ENCODE measurements at places on chromosomes 13 and 19.

GRCh38 chr19:29365836-29366417 lies 153.0 kb upstream of the UQCRFS1 start:
- DNase-seq = no peak

- no peak for DNase-seq
These were observed 15.3 kb upstream of the ERICH6B start for GRCh38 chr13:45630791-45631190.

DNA sequence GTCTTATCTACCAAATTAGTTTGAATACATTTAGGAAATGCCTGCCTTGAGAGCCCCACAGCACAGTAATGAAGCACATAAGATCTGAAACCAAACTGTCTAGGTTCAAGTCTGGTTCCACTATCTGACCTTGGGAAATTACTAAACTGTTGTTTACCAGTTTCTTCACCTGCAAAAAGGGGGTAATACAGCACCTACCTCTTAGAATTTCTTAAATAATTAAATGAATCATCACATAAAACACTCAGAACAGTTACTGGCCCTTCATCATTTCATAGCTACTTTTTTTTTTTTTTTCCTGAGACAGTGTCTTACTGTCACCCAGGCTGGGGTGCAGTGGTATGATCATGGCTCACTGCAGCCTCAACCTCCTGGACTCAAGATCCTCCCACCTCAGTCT lies 59.6 kb downstream of the USP12 start:
- no peak for DNase-seq

DNA sequence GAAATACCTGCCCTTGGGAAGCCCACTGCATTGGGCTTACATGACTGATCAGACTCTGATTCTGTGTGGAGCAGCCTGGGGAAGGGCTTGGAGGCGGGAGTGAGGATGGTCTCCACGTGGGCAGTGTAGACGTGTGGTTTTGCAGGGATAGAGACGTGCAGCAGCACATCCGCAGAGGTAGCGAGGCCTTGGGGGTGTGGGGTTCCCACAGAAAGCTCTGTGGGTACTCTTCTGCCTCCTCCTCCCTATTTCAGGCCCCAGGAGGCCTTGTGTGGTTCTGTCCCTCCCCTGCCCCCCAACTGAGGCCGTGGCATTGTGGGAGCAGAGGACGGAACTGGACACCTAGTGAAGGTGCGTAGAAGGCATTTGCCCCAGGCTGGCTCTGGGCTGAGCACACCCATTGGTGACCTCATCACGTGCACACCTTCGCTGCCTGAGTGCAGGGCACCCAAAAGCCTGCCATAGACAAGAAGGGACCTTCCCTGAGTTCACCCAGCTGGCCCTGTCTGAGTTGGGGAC lies 28.9 kb downstream of the PPP1R37 start:
- DNase-seq = no peak

DNA sequence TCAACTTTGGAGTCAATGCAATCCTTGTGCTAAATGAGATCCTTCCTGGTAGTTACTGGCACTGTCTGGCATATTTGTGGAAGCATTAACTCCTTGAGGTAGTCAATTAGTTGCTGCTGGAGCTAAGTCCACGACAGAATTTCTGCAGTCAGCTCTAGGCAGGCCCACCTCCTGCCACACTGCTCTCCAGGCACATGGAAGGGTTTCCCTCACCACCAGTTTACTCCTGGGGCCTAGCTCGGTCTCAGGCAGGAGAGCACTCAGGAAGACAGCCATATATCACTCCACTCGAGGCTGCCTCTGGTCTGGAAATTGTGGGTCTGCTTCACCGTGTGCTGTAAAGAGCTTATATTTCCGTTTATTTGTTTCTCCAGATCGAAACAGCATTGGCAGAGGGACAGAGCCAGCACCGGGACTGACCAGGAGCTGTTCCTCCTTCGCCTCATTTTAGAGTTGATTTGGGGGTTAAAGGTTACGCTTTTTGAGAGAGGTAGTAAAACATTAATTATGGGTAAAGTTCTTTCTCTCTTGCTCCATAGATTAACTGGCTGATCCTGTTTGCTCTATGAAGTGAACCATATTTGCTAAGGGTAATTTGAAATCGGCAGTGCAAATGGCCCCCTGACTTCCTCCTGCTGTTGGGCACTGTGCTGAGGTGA lies 20.6 kb upstream of the GTF3A start:
- no peak for DNase-seq

DNA sequence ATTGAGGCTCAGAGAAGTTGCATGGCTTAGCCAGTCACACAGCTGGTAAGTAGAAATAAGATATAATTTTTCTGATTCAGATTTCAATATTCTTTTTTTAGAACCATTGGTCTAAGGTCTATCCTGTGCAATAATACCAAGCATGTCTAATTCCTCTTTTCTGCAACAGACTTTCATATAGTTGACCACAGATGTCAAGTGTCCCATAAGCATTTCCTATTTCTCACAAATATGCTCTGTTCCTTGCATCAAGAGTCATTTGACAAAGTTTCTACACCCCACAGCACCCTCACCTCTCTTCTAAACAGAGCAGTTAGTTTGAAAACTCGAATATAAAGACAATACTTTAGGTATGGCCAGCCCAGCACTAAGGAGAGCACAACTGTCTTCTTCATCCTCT lies 26.8 kb upstream of the SACS start:
- no peak for DNase-seq

- DNase-seq = no peak
These were observed 1.4 kb upstream of the GPR183 start for GRCh38 chr13:99308471-99309087.

DNA sequence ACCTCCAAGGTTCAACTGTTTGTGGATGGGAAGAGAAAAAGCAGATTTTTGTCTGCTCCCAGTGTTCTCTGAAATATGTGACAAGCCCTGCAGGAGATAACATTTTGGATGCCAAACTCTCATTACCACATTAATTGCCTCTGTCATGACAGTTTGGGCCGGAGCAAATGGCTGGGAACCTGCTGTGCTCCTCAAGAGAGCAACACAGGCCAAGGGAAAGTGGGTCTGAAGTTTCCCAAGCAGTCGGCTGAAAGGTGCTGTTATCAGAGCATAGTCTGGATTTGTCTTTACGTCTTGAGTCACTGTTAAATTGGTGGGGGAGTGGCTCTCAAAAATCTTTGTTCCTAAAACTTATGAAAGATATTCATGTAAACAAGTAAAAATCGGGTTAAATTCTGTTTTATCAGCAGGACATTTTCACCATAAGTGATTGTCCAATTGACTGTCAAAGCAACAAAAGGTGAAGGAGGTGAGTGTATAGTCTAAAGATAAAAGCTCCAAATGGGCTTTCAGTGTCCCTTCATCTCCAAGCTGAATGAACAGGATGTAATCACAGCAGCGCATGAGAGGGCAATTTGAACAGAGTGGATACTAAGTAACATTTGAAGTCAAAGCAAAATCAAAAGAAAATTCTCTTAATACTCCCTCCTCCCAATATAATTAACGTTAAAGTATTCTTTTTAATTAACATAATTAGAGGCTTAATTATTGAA lies 844.8 kb downstream of the PCDH17 start:
- no peak for DNase-seq

- no peak for DNase-seq
These were observed 2.2 kb downstream of the CAPS start for GRCh38 chr19:5916181-5916708.

- no peak for DNase-seq
These were observed 6.6 kb upstream of the DHDH start for GRCh38 chr19:48926909-48927308.

DNA sequence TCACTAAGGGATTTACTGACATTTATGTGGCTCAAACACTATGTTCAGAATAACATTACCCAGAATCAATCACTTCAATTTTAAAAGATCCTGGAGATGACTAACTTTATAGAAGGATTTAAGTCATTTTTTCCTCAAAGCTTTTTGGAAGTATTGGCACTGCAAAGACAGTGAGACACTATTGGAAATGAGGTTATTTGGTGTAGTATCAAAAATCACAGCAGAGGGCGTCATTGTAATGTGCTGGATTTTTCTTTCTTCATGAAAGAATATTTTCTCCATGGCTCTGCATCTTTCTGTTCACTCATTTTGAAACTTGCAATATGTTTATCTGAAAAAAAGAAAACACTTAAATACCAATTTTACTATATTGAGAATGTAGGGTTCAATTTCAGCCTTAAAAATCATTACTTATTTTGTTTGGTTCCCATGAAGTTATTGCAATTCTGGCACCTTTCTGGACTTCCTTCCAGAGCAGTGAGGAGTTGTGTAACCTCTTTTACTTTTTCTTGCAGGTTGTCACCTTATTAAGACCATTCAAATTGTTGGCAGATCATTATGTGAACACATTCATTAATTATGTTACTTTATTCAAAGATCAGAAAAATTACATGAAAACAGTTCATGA lies 3.7 kb upstream of the CSNK1A1L start:
- DNase-seq = peak; percentile 21

GRCh38 chr19:39363901-39364457 lies 21.8 kb downstream of the SAMD4B start:
- no peak for DNase-seq

DNA sequence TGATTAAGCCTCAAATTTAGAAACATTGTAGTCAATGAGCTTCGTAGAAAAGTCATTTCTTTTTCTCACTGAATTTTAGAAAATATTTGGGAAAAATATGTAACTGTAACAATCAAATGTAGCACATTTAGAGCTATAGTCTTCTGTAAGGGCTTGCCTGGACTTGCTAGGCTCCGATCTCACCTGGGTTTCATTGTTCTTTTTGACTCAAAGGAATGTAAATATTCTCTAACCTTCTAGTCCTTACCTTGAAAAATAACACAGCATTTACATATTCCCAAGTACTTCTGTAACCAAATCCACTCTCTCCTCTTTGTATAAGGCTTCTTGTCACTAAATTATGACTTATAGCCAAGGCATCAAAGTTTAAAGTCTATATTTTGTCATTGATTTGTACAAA lies 2.9 kb upstream of the UFM1 start:
- DNase-seq = no peak

- no peak for DNase-seq
These were observed 240.7 kb downstream of the UQCRFS1 start for GRCh38 chr19:28972058-28972852.

DNA sequence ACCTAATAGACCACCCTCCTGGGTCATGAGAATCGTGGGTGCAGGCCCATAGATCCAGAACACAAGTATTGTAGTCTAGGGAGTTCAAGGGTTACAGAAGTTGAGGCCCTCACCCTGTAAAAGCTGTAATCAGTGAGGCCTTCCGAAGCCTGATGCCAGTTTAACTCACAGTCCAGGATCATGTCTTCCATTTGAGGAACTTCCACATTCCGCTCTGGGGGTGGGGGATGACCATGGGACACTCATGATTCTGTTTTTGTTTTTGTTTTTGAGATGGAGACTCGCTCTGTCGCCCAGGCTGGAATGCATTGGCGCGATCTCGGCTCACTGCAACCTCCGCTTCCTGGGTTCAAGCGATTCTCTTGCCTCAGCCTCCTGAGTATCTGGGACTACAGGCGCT lies 1.7 kb upstream of the RASIP1 start:
- DNase-seq = no peak

- no peak for DNase-seq
These were observed 378.5 kb downstream of the LMO7 start for GRCh38 chr13:76014406-76015318.

GRCh38 chr19:46132508-46133100 lies 8.1 kb upstream of the IGFL3 start:
- no peak for DNase-seq

- no peak for DNase-seq
These were observed 66.1 kb upstream of the DIAPH3 start for GRCh38 chr13:60229708-60230272.

DNA sequence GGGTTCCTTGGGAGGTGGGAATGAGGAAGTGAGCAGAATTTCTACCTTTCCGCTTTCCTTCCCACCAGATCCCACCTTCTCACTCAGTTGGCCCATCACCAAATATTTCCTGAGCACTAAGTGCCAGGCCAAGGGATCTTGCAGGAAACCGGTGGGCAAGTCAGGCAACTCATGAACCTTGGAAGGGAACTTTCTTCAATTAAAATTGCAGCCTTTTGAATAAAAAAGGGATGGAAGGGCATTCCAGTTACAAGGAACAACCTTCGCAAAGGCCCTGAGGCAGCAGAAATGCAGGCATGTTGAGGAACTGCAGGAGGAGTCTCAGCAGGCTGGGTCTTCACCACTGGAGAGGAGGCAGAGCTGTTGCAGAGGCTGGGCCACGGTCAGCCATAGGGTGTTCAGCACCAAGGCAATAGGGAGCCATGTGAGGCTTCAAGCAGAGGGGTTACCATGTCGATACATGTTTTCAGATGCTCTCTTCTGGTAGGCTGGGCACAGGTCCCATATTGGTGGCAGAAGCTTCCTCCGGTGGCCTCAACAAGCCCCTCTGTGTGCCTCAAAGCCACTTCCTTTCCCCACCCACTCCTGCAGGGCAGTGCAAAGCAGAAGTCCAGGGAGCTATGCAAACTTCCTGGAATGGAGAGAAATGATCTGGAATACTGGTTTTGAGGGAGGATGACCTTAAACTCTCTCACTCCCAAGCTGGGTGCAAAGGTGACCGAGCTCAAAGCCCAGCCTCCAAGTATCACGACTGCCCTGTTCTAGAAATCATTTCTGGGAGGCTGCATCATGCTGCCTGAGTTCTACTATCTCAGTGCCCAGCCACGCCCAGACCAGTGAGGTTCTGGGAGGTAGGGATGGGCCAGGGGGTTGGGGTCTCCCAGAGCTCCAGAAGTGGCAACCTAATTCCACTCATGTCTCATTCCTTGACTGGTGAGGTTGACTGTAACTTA lies at the start of gene FUT6:
Gene FUT6, minus strand, starts transcription at position 638 of the 953 bp plus-strand sequence. CDS start 7,135 bp downstream, outside the sequence.
- no peak for DNase-seq

GRCh38 chr13:38542601-38543000 lies 144.3 kb upstream of the FREM2 start:
- no peak for DNase-seq

- DNase-seq = no peak
These were observed 270.0 kb downstream of the NALCN start for GRCh38 chr13:101146101-101146898.

DNA sequence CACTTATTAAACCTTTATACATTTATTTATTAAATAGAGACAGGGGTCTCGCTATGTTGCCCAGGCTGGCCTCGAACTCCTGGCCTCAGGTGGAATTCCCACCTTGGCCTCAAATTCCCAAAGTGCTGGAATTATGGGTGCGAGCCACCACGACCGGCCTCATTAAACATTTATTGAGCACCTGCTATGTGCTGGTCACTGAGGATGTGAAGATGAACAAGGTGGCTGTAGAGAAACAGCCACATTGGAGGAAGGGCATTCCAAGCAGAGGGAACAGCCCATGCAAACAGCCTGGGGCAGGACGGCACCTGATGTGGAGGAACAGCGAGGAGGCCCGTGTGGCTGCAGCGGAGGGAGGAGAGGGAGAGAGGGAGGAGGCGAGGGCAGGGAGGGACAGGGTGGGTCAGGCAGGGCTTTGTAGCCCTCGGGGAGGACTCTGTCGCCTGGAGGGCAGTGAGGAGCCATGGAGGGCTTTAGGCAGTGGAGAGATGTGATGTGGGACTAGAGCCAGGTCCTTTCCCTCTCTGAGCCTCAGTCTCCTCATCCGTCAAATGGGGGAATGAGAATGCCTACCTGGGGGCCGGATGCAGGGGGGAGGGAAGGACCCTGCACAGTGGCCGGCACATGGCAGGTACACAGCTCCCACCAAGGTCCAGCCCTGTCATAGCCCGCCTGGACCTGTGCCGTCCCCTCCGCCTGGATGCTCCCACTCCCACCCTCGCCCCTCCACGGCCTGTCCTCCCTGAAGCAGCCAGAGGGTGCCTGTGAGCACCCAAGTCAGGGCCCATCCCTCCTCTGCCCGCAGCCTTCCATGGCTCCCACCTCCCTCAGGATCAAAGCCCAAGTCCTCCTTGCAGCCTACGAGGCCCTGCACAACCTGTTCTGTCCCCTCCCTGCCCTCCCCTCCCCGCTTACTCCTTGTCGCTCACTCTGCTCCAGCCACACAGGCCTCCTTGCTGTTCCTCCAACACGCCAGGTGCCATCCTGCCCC lies 21.5 kb upstream of the NFIC start:
- no peak for DNase-seq

Data from iPS-NIHi11 (cell line).